Fibroblast of skin of left quadriceps (primary cell): ENCODE measurements at places on chromosomes 6 and 20.

DNA sequence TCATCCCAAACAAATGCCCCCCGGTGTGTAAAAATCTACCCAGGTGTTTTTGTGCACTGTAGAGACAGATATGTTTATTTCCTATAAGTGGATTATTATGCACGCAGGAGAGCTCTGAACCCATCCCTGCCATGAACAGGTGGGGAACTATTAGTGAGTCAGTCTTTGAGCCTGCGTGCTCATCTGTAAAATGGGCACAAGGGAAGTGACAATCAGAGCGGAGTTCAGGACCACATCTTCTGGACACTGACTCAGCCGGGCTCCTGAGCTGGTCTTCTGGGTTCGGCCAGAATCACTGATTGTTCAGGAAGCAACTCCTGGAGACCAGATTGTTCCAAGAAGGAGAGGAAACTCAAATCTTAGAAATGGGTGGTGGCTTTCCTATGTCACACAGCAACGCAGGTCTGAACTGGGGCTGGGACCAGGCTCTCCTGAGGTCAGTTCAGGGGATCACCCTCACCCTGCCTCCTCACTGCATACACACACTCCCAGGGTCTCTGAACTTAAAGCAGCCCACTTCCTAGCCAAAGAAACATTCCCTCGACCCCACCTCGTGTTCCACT lies 27.3 kb upstream of the TGM2 start:
- DNase-seq, result no peak

GRCh38 chr6:168121303-168121665 lies 42.3 kb upstream of the FRMD1 start:
- DNase-seq, result no peak

DNA sequence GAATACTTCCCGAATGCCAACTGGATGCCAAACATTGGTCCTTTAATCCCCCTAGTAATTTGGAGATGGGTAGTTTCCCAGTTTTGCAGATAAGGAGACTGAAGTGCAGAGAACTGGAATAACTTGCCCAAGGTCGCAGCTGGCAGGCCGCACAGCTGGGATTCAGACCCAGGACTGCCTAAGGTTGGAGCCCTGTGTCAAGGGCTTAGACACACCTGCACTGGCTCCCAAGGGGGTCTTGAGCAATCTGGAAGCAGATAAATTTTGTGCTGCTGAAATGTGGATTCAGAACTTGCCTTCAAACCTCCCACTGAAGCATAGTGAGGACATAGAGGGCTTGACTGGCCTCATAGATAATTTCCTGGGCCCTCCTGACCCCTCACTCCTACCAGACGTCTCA lies 30.5 kb downstream of the FOXP4 start:
- no peak for DNase-seq

GRCh38 chr20:40638414-40638813 lies 50.6 kb downstream of the MAFB start:
- no peak for DNase-seq

DNA sequence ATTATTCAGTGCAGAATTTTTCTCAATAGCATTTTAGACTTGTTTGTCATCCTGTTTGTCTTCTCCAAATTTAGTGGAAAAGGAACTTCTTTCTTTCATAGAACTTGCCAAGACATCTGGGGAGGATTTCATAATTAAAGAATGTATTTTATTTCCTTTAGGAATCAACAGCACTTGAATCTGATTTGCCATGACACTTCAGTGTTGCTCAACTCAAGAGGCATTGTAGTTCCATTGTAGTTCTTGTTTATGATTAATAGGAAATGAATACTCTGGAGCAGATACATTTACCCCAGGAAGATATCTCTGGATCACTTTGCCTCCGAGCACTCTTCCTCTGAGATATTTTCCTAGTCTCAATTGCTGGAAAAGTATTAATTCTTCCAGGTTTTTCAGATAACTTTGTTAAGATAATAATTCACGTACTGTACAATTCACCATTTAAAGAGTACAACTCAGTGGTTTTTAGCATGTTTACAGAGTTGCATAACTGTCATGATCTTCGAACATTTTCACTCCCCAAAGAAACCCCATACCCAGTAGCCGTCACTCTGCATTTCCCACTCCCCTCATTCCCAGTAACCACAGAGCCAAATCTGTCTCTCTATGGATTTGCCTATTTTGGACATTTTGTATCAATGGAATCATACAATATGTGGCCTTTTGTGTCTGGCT lies 29.7 kb downstream of the AKAP12 start:
- peak; percentile 81 for DNase-seq

- DNase-seq, result no peak
These were observed 143.1 kb upstream of the GGTLC1 start for GRCh38 chr20:24131684-24132083.

DNA sequence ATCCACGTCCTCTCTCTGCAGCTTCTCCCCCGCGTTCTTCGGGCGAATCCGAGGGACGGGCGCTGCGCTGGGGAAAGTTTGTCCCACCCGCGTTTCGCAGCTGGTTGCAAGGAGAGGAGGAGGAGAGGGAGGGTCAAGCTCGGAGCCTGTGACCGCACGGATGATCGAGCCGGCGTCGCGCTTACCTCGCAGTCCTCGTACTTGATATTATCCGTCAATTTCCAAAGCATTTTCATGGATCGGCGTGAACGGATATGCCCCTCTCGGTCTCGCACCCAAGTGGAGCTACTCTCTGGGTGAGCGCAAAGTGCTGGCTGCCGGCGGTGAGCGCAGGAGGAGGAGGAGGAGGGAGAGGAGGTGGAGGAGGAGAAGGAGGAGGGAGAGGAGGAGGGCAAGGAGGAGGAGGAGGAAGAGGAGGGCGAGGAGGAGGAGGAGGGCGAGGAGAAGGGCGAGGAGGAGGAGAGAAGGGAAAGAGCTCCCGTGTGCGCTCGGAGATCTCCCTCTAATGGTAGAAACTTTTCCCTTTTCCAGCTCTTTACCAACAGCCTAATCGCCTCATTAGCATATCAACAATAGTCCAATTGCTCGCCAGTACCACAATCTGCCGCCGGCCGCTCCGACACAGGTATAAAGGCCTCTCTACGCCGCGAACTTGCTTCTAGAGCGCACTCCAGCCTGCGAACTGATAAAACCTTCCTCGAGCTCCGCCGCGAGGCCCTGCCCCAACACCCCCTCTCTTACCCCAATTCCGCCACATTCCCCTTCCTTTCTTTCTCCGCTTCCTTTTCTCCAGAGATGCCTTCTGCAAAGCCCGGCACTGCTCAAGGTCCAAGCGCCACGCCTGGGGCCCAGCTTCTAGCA lies at the start of gene TFAP2A:
Gene TFAP2A, minus strand, starts transcription at position 319 of the 861 bp plus-strand sequence. Its CDS starts 83 bp downstream, at position 236.
- no peak for DNase-seq

GRCh38 chr6:31713991-31714684 lies 1.0 kb upstream of the LY6G6D start:
- no peak for DNase-seq

- no peak for DNase-seq
These were observed 18.9 kb downstream of the PTPRT start for GRCh38 chr20:43170771-43171170.

- no peak for DNase-seq
These were observed 15.3 kb upstream of the MMP9 start for GRCh38 chr20:45993197-45993951.

DNA sequence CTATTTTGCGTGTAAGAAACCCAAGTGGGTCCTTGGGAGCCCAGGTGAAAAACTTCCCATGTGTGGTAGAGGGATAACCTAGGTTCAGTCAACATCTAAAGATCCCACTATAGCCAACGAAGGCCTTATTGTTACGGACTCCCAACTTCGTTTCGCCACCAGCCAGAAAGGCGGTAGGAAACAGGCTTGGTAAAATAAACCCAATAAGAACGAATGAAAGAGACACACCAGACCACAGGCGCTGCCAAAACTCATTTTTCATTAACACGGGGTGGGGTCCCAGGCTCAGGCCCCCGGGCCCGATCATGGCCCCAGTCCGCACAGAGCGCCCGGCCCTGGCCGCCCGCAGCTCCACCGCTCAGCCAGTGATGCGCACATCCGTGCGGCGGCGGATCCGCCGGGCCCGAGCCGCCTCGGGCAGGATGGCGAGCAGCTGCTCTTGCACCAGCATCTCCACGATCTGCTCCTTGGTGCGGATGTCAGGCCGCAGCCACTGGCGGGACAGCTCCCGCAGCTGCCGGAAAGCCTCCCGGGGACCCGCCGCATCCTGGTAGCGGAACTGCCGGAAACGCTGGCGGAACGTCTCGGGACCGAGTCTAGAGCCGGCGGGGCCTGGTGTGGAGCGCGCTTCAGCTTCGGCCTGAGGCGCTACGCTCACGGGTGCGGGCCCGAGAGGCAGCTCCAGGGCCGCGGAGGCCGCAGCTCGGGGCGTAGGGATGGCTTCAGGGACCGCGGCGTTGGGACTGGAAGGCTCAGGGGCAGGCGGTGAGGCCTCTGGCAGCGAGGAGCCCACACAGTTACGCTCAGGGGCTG lies 709 bp downstream of the SCAND1 start:
- DNase-seq, result no peak

GRCh38 chr6:89485320-89485719 lies 52.4 kb downstream of the ANKRD6 start:
- DNase-seq, result no peak

- no peak for DNase-seq
These were observed 137.2 kb downstream of the MAP3K4 start for GRCh38 chr6:161128680-161129196.

GRCh38 chr6:158061709-158062461 lies 80.2 kb downstream of the SYNJ2 start:
- DNase-seq, result no peak

DNA sequence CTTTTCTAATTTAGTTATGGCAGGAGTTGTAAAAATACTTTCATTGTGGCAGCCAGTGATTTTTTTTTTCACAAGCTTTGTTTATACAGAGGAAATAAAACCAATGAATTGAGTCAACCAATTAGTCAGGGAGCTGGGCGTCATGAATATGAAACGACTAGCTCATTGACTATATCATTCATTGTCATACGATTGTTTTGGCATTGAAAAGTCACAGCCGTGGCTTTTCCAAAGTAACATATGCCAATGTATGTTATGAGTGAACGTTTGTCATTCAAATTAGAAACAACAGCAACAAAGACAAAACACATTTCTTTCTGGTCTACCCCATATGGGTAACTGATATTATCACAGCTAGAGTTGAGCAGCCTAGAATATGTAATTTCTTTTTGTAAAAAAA lies 810.6 kb downstream of the EPHA7 start:
- no peak for DNase-seq

DNA sequence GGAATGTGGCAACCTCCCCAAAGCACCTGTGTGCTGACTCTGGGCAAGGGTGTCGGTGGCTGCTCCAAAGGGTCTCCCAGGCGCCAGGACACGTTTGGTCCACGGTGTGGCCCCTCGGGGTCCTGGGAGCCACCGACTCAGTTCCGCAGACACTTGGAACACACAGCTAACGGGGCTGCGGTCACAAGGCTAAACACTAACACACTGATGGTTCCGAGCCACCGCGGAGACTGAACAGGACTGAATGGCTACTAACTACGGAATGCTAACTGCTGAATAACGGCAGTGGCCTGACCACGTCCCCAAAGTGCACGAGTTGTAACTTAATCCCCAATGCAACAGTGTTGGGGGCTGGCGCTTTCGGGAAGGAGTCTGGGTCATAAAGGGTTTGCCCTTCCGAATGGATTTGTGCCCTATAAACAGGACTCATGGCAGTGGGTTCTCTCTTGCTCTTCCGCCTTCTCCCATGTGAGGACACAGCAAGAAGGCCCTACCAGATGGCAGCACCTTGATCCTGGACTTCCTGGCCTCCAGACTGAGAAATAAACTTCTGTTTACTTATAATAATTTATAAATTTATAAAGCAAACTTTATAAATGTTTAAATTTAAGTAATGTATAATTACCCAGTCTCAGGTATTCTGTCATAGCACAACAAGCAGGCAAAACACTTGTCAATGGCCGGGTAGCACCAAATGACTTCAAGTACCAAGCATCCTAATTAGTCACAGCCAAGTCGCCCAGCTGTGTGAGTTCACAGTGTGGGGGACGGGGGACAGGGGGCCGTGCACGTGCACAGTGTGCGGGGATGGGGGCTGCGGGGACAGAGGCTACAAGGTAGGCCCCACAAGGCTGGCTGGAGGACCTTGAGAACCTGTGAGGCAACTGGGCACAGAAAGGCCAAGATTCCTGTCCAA lies 2.3 kb upstream of the EEF1A2 start:
- no peak for DNase-seq

- no peak for DNase-seq
These were observed 333.9 kb downstream of the TFAP2B start for GRCh38 chr6:51152594-51152993.

DNA sequence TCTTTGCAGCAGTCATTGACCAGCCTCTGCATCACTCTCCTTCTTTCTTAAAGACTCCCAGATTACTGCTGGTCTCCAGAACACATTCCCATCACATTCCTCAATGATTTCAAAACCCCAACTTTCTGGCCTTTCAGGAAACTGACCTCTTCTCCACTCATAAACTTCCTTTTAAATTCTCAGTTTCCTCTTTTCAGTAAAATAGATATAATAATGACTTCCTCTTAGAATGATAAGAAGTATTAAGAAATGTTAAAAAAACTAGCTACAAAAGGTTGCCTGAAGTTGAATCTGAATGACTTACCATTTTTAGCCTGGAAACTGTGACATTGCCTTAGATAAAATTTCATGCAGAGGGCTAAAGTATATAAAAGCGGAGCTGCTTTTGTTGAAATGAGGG lies 239.3 kb downstream of the OGFRL1 start:
- no peak for DNase-seq

- no peak for DNase-seq
These were observed 548 bp upstream of the TMEM74B start for GRCh38 chr20:1185316-1185741.

GRCh38 chr20:35559042-35559693 lies 17.3 kb downstream of the ERGIC3 start:
- DNase-seq, result no peak

DNA sequence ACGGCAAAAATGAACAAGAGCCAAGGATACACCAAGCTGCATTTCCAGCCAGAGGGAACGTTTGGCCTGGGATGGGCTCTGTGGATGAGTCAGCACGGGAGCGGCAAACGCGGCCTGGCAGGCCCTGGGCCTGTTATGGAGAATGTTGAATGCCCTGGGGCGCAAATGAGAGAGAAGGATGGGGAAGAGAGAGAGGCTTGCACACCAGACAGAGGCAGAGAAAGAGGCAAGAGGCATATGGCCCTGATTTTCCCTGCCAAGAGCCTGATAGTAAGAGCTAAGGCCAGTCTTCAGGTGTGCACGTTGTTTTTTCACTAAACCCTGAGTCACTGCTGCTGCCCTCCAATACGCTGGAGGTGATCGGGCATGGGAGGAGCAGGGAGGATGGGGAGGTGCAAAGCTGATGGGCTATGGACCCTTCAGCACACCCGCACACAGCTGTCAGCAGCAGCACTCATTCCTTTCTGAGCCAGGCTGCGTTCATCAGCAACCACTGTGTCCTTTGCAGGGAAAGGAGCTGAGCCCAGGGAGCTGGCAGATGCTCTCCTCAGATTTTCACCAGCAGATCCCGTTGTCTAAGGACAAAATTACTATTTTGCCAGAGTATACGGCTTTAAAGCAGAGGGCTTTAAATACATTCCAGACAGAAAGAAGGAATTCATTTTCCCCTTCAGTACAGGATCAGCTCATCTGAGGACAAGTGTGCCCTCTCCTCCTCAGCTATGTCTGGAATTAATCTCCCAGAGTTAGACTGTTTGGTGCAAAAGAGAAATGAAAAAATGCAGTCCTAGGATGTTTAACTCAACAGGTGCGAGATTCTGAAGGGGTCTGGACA lies 61.7 kb upstream of the SLC22A23 start:
- DNase-seq, result no peak

- no peak for DNase-seq
These were observed 66.8 kb downstream of the SCAND1 start for GRCh38 chr20:35887393-35888064.
